ENCODE measurements at places on chromosomes 7 and 10. TPM values are rescaled to one million over a fixed set of nuclear protein-coding genes. Genes with fewer than 3 reads are reported as not detected.

The KCP gene
- 5.1 TPM for total RNA-seq

The KIAA1549 gene
- total RNA-seq: 2.4 TPM

The OPN1SW gene
- not detected for total RNA-seq

The MSMB gene
- not detected for total RNA-seq

The MNX1 gene
- total RNA-seq: not detected

The MMD2 gene
- total RNA-seq: not detected

The HGF gene
- total RNA-seq: 8.2 TPM

The HTR5A gene
- not detected for total RNA-seq

The LRIT1 gene
- total RNA-seq: not detected

Measured in mesenteric fat pad (tissue), 1 donor.